ENCODE measurements at places on chromosomes 3 and 15.

DNA sequence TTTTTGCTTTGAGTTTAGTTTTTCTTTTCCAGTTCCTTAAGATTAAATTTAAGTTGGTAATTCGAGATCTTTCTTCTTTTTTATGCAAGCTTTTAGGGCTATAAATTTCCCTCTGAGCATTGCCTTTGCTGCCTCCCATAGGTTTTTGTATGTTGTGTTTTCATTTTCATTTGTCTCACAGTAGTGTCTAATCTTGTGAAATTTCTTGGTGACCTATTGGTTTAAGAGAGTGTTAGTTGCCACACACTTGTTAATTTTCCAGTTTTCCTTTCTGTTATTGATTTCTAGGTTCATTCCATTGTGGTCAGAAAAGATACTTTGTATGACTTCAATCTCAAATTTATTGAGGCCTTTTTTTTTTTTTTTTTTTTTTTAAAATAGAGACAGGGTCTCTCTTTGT lies 18.3 kb upstream of the IL20RB start:
- no peak for DNase-seq

GRCh38 chr15:99438691-99439523 lies 126.9 kb upstream of the MEF2A start:
- no peak for DNase-seq

DNA sequence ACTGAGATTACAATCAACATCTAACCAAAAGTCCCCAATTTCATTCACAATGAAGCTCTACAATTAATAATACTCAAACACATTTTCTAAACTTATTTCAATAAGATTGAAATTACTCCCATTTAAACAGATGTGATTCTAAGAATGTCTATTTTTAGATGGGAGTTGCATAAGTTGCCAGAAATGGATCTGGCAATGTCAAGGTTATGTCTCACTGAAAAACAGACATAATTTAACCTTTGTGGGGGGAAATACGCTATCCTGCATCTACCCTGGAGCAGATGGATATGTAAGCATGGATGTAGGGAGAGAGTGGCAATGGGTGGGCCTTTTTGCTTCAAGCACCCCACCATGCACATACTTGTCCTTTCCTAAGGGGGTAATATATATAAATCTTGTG lies 6.7 kb upstream of the EIF1B start:
- DNase-seq = no peak

- no peak for DNase-seq
These were observed 181.0 kb downstream of the ZBBX start for GRCh38 chr3:167198949-167199600.

GRCh38 chr3:169272532-169272931 lies 391.0 kb downstream of the MECOM start:
- DNase-seq = no peak
